ENCODE measurements at places on chromosomes 6 and 20.
A peak's percentile ranks its signal among the peaks of the same experiment; 100 is the strongest.

DNA sequence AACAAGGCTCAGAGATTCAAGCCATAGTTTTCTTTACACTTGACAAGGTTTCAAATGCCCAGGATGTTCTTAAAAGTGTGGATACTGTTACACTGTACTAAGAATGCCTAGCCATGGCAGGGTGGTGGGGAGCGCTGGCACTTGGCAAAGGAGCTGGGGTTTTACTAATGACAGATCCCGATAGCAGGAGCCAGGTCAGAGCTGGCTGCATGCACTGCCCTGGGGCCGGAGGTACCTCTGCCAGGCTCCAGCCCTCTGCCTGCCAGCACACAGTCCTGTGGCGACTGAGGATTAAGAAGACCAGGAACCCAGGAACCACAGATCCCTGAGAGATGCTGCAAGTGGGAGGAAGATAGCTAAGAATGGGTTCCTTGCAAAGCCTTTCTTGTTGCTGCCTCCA is 260.3 kb downstream of the ALDH8A1 start:
- no peak for DNase-seq

- DNase-seq, result no peak
These were observed 45.3 kb downstream of the NINL start for GRCh38 chr20:25539742-25540672.

DNA sequence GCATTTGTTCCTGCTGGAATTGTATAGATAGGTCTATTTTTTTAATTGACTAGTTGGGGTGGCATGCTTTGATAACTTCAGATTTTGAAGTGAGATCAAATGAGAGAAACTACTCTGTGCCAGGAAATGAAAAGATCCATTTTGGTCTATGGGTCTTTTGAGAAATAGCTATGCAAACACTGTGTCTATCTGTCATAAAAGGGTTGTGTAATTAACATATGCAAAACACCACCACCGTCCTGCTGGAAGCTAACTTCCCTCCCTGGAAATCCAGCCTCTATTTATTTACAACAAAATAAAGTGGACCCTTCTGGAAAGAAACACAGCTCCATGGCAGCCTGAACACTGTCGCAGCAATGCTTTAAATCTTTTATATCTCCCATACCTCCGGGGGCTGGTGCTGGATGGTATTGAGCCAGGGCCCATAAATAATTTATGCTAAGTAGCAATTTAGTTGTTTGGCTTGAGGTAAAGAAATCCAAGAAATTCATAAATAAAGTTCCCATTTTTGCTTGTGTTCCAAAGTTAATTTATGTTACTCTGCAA is 244.2 kb upstream of the POU3F2 start:
- DNase-seq, result no peak

GRCh38 chr20:51452091-51452613 is 90.4 kb downstream of the NFATC2 start:
- DNase-seq, result no peak

GRCh38 chr6:18724056-18724455 is 336.9 kb downstream of the RNF144B start:
- DNase-seq, result no peak

GRCh38 chr20:61702246-61702645 is 363.4 kb downstream of the TAF4 start:
- no peak for DNase-seq

GRCh38 chr6:11427723-11428245 is 109.8 kb upstream of the TMEM170B start:
- no peak for DNase-seq

- DNase-seq, result no peak
These were observed 542.3 kb upstream of the JARID2 start for GRCh38 chr6:14703586-14703985.

DNA sequence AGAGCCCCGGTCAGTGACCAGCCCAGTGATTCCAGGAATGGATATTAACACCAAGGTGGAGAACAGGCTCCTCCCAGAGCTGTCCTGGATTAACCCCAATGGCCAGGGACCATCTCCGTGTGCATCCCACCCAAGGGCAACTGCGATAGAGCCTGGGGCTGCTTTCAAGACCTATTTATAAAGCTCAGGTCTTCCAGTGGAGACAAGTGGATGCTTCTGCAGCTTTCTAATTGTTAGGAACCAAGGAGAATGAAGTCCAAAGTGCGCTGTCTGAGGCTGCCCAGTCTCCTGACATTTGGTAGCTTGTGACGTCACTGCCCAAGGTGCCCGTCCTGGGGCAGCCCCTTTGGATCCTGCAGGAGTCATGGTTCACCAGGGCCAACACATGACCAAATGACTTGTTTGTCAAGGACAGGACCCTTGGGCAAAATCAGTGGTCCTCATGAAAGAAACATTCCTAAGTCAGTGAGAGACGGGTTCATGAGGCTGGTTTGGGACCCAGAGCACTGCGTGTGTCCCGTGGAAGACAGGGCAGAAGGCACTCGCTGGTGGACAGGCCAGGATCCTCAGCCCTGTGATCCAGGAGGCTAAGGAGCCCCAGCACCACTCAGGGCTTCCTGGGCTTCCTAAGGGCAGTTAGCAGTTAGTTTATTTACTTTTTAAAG is 174.9 kb downstream of the ANKRD60 start:
- DNase-seq, result no peak

DNA sequence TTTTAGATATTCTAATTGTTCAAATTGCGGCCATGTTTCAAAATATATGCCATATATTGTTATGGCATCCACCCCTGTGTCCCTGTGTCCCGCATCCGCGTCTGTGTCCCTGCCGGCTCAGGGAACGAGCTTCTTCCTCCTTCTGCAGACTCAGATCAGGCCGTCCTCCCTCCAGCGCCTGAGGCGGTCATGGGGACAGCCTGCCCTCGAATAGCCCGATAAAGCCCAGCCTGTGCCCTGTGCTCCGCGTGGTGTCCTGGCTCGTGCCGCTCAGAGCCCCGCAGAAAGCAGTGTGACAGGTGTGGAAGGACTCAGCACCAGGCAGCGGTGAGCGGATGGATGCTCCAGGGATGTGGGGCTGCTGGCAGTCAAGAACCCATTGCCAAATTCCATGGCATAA is 663.4 kb upstream of the DEFB115 start:
- no peak for DNase-seq

GRCh38 chr6:36612101-36612625 is 18.0 kb downstream of the SRSF3 start:
- DNase-seq, result no peak

GRCh38 chr6:160265869-160266476 is 7.4 kb upstream of the SLC22A2 start:
- DNase-seq, result no peak

DNA sequence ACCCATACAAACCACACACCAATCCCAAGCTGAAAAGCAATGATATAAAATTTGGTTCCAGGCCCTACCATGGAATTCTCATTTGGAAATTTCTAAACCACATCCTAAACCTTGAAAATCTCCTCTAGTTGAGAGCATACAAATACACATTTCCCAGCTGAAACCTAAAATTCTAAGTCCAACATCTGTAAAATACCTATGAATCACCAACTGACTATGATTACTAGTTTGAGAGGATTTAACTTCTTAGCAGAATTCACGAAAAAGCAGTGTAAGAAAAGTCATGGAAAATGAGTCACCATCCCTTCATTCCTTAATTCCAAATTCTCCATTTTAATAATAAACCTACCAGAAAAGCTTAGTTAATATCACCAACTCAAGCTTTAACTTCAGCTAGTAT is 15.4 kb downstream of the RANBP9 start:
- DNase-seq, result no peak

GRCh38 chr6:50966532-50966931 is 147.9 kb downstream of the TFAP2B start:
- no peak for DNase-seq

DNA sequence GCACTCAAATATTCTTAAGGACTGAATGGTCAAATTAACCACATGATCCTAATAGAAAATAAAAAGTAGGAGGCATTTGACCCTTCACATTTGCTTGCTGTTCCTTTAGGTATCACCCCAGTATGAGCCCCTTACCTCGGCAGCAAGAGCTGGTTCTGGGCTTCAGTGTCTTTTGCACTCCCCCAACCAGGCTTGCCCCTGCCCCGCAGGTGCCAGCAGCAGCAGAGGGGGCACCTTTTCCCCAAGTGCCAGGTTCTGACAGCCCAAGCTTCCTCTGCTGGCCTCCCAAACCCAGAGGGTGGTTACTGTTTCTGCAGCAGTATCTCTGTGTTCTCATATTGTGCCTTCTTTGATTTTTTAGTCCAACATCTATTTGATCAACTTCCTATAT is 23.2 kb downstream of the UBE2V1 start:
- no peak for DNase-seq

- DNase-seq, result no peak
These were observed 18.4 kb upstream of the PARD6B start for GRCh38 chr20:50712771-50713656.

GRCh38 chr6:636488-636887 is 20.4 kb downstream of the HUS1B start:
- DNase-seq, result peak; percentile 7

- DNase-seq, result no peak
These were observed 291.5 kb upstream of the SULF2 start for GRCh38 chr20:48076747-48077146.

DNA sequence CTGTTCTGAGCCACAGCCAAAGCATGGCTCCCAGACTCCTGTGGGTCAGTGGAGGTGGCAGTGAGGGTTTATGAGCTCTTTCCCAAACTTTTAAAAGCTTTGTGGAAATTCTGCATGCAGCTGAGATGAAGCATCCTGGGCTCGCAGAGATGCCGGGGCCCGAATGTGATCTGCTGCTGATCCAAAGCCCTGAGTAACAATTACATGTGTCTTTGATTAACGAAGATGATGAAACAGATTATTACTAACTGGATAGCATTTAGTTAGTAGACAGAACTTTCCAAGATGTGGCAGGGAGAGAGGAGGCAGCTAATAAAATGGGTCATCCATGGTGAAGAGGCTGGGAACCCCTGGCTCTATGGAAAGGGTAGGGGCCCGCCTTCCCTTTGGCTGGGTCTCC is 43.9 kb upstream of the MDFI start:
- no peak for DNase-seq

All from activated CD4-positive, alpha-beta T cell treated with anti-CD3 and anti-CD28 coated beads for 48 hours (primary cell).